ENCODE measurements at places on chromosomes 5 and 9.

GRCh38 chr9:70110194-70111041 lies 66.8 kb downstream of the MAMDC2 start:
- no peak for DNase-seq

- DNase-seq: no peak
Observed at GRCh38 chr9:126894052-126894603, 20.5 kb upstream of the RALGPS1 start.

- DNase-seq: no peak
Observed at GRCh38 chr5:23507278-23507685, at the start of gene PRDM9. Gene PRDM9, plus strand, starts transcription at chr5:23507609. Its CDS starts 1,425 bp downstream, at chr5:23509034.

- DNase-seq: no peak
Observed at GRCh38 chr5:141508798-141509611, 20.1 kb downstream of the PCDHGC5 start.

- DNase-seq: no peak
Observed at GRCh38 chr9:136729144-136729543, 13.6 kb downstream of the LCN10 start.

- no peak for DNase-seq
Observed at GRCh38 chr9:70856411-70856810, 265.0 kb downstream of the TRPM3 start.

- no peak for DNase-seq
Observed at GRCh38 chr5:138945421-138946240, 70.5 kb upstream of the LRRTM2 start.

DNA sequence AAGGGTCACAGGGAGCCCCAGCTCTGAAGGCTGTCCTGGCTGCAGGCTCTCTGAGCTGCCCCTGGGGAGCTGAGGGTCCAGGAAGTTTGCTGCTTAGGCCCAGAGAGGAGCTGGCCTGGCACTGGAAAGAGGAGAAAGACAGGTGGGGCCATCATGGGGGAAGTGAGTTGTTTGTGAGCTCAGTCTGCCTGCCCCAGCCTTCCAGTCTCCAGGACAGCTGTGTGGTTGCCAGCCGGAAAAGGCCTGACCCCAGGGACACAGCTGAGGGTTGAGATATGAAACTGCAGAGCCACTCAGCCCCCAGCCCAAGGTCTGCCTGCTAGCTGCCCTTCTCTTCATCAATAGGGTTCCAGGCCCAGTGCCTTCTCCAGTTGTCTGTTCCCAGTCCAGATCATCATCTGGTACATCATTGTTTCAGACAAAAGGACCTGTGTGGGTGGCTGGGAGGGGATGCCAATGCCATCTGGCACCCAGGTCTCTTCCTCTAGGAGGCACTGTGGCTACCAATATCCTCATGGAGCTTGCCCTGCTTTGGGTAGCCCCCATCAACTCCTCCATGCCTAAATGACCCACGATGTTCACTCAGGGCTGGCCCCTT lies 4.3 kb upstream of the DDX41 start:
- no peak for DNase-seq

GRCh38 chr5:88116396-88116795 lies 152.2 kb downstream of the TMEM161B start:
- no peak for DNase-seq

DNA sequence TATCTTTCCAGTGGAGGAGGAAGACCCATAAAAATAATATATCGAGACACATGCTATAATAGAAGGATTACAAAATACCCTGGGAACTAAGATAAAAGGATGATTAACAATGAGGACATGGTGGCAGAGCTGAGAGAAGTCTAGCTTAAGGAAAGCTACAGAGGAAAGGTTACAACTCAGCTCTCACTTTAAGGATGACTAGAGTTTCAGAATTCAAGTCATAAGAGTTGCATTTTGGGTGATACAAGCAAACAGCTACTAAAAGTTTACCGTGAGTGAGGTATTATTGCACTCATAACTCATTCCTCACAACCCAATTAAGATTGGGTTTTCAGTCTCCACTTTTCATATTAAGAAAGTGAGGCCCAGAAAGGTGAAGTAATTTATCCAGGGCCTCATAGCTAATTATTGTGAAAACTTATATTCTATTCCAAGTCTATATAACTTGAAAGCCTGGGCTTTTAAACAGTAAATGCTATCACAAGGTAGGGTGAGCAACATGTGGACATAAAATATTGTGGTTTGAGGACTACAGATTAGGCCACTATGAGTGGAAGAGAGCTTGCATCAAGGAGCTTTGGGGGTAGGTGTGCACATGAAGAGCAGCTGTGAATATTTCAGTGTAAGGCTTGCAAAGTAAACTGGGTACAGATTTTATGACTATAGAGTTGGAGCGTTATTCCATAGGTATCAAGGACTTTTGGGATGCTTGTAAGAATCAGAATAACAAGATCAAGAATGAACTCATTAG lies 28.0 kb downstream of the JAKMIP2 start:
- no peak for DNase-seq

DNA sequence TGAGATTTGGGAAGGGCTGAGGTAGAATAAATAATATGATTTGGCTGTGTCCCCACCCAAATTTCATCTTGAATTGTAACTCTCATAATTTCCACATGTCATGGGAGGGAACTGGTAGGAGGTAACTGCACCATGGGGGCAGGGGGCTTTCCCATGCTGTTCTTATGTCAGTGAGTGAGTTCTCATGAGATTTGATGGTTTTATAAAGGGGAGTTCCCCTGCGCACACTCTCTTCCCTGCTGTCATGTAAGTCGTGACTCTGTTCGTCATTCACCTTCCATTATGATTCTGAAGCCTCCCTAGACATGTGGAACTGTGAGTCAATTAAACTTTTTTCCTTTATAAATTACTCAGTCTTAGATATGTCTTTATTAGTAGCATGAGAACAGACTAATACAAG lies 115.5 kb upstream of the STARD4 start:
- no peak for DNase-seq

Measured in T follicular helper cell (primary cell).